Small intestine (tissue), 16 donors: ENCODE measurements at places on chromosomes 2 and 18.
A peak's percentile ranks its signal among the peaks of the same experiment; 100 is the strongest.

DNA sequence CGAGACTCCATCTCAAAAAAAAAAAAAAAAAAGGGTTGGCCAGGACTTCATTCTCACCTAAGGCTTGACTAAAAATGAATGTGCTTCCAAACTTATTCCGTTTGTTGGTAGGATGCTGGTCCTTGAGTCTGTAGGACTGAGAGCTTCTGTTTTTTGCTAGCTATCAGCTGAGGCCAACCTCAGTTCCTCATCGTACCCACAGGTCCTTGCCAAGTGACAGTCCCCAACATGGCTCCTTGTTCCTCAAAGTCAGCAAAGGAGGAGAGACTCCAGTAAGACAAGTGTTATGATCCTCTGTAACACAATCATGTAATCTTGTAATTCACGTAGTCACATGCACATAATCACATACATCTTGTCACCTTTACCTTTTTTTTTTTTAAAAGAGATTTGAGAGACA, 37.0 kb downstream of the HAUS1 start:
- H3K27me3 ChIP-seq = no peaks in the 10 kb centered on the region
- no peak overlapping the region for H3K4me3 ChIP-seq

DNA sequence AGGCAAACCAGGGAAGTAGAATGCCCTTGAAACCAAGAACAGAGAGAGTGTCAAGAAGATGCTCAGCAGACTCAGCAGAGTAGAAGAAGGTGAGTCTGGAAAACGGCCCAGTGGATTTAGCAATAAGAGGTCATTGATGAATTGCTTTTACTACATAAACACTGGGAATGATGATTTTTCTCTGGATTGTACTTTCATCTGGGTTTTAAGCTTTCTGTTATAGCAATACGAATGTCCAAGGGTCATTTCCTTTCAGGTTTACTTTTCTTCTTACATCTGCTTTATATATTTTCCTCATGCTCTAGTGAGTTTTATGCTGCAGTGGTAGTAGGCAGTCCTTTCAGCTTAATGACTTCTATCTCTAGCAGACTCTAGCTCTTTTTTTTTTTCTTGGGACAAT, 16.9 kb downstream of the EML6 start:
- H3K4me3 ChIP-seq = no peak overlapping the region
- H3K27me3 ChIP-seq = no peaks in the 10 kb centered on the region
- H3K36me3 ChIP-seq = no peaks in the 10 kb centered on the region
- peak; percentile 36 for DNase-seq

DNA sequence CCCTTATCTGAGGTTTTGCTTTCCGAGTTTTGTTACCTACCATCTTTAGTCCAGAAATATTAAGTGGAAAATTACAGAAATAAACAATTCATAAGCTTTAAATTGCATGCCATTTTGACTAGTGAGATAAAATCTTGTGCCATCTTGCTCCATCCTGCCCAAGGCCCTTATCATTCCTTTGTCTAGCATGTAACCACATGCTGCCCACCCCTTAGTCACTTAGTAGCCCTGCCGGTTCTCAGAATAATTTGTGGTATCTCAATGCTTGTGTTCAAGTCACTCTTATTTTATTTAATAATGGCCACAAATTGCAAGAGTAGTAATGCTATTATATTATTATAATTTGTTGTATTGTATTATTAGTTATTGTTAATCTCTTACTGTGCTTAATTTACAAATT, 36.8 kb upstream of the VPS54 start:
- no peak for DNase-seq
- no peaks in the 10 kb centered on the region for H3K4me1 ChIP-seq
- H3K36me3 ChIP-seq = no peaks in the 10 kb centered on the region
- H3K27ac ChIP-seq = no peak overlapping the region

- no peaks in the 10 kb centered on the region for H3K27me3 ChIP-seq
- DNase-seq = no peak
- no peak overlapping the region for H3K27ac ChIP-seq
Observed at GRCh38 chr2:220821683-220822082, 750.4 kb downstream of the EPHA4 start.

- no peaks in the 10 kb centered on the region for H3K4me1 ChIP-seq
- DNase-seq = no peak
- peaks cover 17% of the 10 kb centered on the region for H3K27me3 ChIP-seq
- H3K4me3 ChIP-seq = no peak overlapping the region
- no peak overlapping the region for H3K27ac ChIP-seq
- H3K36me3 ChIP-seq = no peaks in the 10 kb centered on the region
Observed at GRCh38 chr2:45089554-45090261, 80.5 kb upstream of the SIX2 start.
